Caki2 (cell line): ENCODE measurements at places on chromosomes 4 and X.

DNA sequence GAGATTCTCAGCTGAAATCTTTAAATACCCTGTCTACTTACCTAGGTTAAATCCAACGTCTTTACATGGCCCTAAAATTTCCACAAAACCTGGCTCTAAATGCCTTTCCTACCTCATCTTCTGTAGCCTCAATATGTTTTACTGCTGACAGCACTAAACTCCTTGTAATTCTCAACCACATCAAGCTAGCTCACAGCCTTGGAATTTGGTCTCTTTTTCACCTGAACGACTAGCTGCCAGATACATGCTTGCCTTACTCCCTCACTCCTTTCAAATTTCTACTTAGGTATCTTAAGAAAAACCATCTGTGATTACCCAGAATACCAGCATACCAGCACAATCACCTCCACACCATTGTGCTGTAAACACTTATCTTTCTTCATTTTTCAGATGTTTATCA, 635.6 kb upstream of the PCDH10 start:
- DNase-seq, result no peak

- no peak for DNase-seq
Measured at GRCh38 chr4:67292636-67293035, 252.7 kb downstream of the CENPC start.

GRCh38 chr4:163941221-163941905, 446.9 kb downstream of the TMA16 start:
- peak; percentile 19 for DNase-seq

DNA sequence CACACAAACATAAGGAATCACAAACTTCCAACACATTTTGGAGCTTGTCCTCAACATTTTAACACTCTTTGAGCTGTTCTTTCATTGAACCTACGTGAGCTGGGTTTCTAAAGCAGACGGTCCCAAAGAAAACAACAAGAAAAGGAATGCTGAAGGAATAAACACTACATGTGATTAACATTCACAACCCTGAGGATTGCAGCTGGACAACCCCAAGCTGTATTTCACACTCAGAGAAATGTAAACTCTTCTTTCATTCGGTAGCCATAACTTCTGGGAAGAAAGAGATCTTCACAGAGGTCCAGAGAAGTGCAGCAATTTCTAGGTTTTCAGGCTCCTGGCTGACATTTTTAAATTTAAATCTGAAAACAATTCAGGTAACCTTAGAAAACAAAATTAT, 130.2 kb downstream of the CFAP299 start:
- no peak for DNase-seq

GRCh38 chrX:41481264-41482109, 34.3 kb downstream of the NYX start:
- DNase-seq, result no peak

GRCh38 chr4:55730280-55730931, 89.2 kb upstream of the EXOC1L start:
- no peak for DNase-seq

- no peak for DNase-seq
Measured at GRCh38 chr4:88697588-88698329, at the start of gene NAP1L5. Gene NAP1L5, minus strand, starts transcription at chr4:88697829. Its CDS starts 75 bp downstream, at chr4:88697754.

GRCh38 chrX:40054793-40055192, 43.0 kb downstream of the BCOR start:
- no peak for DNase-seq

DNA sequence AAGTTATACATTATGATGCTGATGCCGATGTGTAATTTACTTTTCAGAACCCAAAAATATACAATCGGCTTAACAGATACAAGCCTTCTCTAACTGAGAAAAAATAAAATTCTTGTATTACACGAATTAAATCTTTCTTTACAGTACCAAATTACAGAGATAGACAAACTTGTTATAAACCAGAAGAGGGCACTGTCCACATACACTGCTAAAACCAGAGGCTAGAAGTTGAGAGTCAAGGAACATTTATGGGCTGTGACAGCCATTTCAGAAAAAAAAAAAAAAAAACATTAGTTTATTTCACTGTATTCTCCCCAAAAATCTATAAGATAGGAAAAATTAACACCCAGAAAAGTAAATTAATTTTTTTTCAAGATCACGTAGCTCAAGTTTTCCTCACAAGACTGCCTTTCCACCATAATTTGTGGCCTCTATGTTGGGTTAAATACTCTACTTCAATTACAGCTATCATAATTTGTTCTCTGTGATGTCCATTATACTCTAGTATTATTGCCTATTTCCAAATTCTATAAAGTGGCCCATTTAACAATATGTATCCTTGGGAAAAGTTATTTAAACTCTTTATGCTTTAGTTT, 12.0 kb downstream of the EREG start:
- peak; percentile 50 for DNase-seq

DNA sequence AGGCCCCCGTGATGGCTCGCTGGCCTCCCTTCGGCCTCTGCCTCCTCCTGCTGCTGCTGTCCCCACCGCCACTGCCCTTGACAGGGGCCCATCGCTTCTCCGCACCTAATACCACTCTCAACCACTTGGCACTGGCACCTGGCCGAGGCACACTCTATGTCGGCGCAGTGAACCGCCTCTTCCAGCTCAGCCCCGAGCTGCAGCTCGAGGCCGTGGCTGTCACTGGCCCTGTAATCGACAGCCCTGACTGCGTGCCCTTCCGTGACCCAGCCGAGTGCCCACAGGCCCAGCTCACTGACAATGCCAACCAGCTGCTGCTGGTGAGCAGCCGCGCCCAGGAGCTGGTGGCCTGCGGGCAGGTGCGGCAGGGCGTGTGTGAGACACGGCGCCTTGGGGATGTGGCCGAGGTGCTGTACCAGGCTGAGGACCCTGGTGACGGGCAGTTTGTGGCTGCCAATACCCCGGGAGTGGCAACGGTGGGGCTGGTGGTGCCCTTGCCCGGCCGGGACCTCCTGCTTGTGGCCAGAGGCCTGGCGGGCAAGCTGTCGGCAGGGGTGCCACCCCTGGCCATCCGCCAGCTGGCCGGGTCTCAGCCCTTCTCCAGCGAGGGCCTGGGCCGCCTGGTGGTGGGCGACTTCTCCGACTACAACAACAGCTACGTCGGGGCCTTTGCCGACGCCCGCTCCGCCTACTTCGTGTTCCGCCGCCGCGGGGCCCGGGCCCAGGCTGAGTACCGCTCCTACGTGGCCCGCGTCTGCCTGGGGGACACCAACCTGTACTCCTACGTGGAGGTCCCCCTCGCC, 3.0 kb downstream of the PLXNB3 start:
- DNase-seq, result no peak

GRCh38 chr4:25624616-25625015, 31.0 kb upstream of the SLC34A2 start:
- no peak for DNase-seq

GRCh38 chr4:45408996-45409395, 682.6 kb upstream of the GNPDA2 start:
- no peak for DNase-seq

DNA sequence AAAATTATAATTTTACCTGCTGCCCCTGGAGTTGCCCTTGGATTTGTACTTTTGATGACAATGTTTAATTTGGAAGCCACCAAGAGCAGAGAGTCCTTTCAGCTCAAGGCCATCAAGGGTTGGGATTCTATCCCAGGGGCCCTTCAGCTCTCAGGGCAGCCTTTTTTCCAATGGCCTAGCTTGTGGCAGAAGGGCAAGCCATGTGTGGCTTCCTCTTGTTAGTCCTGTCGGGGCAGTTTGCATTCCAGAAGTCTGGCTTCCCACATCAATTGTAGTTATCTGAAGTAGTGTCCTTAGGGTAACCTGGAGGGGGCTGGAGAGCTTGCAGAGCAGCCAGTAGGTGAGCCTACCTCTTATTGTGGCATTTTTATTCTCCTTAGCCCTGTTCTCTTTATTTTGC, 569.4 kb downstream of the TRAM1L1 start:
- DNase-seq, result no peak

DNA sequence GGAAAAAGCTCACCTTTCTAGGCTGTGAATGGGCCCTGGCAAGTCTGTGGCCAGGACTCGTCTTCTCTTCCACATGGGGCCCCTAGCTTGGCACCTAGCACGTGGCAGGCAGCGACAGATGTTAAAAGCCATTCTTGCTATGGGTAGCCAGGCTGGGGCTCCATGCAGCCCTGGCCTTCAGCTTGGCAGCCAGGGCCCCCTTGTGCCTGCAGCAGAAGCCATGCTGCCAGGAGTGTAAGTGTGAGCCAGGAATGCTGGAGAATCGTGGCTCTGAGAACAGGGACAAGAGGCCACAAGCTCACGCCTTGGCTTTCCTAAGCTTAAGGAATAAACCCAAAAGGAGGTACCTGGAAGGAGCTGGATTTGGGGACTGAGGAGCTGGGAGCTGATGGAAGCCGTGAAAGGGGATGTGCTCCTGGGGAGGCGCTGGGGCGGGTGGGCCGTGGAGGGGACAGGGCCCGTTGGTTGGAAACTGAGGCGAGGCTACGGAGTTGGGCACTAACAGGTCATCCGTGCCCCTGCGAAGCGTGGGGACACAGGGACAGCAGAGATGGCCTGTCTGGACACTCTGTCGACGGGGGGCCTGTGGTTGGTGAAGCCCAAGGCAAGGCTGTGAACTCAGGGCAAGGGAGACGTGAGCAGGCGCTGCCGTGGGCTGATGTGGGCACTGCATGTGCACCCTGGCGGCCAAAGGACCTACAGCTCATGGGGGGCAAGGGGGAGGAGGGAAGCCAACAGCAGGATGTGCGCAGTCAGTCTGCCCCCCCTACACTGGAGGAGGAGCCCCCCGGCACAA, 895 bp upstream of the OPN1LW start:
- DNase-seq, result no peak

- no peak for DNase-seq
Measured at GRCh38 chr4:183966371-183966770, 61.3 kb downstream of the STOX2 start.

DNA sequence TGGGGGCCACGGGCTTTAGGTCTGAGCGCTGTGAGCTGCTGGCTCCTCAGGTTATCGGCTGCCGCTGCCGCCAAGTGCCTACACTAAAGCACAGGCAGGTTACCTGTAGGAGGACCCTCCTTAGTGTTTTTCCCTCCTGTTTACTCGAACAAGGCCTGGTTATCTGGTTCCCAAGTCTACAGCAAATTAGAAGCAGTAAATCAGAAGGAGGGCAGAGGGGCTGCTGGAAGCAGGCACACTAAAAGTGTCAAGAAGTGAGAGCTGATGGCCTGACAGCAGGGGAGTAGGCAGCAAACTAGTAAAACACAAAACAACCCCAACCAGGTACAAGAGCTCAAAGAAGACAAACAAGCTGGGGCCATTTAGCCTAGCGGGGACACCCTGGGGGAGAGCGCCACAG, 125.0 kb upstream of the PJA1 start:
- DNase-seq, result no peak

- no peak for DNase-seq
Measured at GRCh38 chr4:102483120-102483519, 18.0 kb upstream of the NFKB1 start.

GRCh38 chrX:49039598-49040375, 3.4 kb downstream of the TFE3 start:
- DNase-seq, result peak; percentile 96

DNA sequence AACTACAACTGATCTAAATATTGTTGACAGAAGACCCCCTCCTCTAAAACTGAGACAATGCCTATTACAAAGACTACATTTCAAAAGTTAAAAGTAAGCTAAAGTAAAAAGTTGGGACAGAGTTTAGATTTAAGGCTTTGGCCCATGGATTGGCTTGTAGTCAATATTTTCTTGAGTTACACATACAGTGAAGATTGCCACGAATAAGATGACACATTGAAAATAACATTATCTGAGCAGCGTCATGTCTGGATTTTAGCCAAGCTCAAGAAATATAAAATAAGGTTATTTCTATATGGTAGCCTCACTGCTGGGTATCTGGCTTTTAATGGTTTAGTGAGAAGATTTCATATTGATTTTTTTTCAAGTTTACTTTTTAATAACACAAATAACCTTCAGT, 266.2 kb upstream of the LDB2 start:
- DNase-seq, result no peak

GRCh38 chr4:33911959-33912358, 2332.4 kb downstream of the ARAP2 start:
- no peak for DNase-seq

- DNase-seq, result no peak
Measured at GRCh38 chrX:115504167-115504566, 56.8 kb upstream of the PLS3 start.

DNA sequence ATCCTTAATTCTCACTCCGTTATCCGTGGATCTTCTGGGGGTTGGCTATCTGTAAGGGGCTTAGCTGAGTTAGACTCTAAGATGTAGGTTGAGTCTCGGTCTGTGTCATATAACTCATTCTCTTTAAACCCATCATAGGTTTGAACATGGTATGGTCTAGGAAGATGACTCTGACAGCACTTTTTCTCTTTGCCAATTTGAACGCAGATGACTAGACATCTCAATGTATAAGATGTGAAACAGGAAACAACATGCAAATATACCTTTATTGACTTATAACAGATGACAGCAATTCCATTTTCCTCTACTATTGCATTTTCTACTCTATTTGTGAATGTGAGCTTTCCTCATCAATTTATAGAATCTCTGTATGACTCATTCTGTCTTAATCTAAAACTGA, 634.8 kb upstream of the MAGEB2 start:
- no peak for DNase-seq

DNA sequence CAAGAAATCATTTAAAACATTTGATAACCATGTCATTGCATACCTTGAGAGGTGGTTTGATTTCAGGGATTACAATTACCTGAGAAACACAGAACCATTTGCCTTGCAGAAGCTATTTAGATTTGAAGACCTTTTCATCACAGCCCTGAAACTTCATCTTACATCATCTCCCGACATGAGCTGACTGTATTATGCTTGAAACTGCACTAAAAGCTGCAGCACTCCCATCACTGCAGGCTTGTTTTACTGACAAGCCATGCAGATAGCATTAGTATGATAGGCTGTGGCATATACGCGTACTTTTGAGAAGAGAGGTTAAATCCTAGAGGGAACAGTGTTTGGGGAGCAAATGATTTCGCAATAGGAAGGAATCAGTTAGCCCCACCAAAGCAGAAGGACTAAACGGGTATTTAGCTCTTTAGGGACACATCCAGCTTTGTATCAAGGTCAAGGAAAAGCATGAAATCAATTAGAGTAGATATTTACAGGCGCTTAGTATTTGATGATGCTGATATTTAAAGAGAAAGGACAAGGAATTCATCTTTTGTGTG, 133.2 kb upstream of the DIAPH2 start:
- no peak for DNase-seq

DNA sequence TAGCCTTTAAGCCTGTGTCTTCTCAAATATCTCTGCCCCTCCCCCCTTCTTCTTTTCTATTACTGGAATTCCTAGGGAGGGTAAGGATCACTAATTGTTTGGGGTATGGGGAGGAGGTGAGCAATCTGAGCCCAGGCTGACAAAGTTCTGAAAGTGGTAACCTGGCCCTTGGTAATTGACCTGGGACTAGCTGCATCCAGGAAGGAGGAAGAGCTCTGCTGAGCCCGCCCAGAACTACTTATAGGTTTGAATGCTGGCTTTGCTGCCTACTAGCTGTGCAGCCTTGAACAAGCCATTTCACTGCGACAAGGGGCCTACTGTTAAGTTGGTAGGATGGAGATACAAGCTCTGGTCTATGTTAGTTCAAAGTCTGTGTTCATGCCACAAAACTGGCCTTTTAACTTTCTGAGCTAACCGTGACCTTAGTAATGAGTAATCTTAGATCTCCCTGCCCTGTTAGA, 37.8 kb downstream of the DGKK start:
- DNase-seq, result no peak

- DNase-seq, result no peak
Measured at GRCh38 chrX:39982948-39983347, 114.8 kb downstream of the BCOR start.

GRCh38 chr4:48403779-48404178, 62.5 kb downstream of the SLAIN2 start:
- no peak for DNase-seq

GRCh38 chr4:145944886-145945285, 6.3 kb upstream of the ZNF827 start:
- DNase-seq, result no peak
